ENCODE measurements at places on chromosomes 11 and 22. TPM values are rescaled to one million over a fixed set of nuclear protein-coding genes. Genes with fewer than 3 reads are reported as not detected.

PDE3B gene
- total RNA-seq: 81.4 TPM

GRCh38 chr11:73538381-73538872 is 59.5 kb downstream of the FAM168A start:
- DNase-seq: peak; percentile 48

- DNase-seq: no peak
Observed at GRCh38 chr11:92702037-92702804, 267.2 kb upstream of the MTNR1B start.

- DNase-seq: no peak
Observed at GRCh38 chr11:128412847-128413791, 174.2 kb downstream of the ETS1 start.

GRCh38 chr11:15696069-15696468 is 581.3 kb downstream of the INSC start:
- DNase-seq: no peak

DNA sequence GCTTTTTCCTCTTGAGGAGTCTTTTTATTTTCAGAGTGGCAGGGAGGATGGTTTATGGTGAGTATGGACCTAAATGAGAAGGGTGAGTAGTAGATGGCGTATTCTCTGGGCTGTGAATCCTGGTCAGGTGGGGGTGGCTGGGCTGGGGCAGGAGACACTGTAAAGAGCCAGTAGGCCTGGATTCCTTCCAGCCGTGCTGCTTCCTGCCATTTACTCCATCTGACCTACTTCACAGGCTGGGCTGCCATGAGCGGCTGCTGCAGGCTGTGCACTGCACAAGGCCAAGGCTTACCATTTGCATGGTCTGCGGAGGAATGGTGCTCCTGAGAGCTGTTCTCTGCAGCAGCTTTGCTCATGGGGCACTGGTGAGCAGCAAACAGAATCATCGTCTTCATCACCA is 297.6 kb downstream of the KIRREL3 start:
- DNase-seq: no peak
